GOT3 (cell line): ENCODE measurements at places on chromosomes 1 and 21.

- DNase-seq: no peak
Measured at GRCh38 chr1:24321697-24322469, 2.7 kb downstream of the GRHL3 start.

DNA sequence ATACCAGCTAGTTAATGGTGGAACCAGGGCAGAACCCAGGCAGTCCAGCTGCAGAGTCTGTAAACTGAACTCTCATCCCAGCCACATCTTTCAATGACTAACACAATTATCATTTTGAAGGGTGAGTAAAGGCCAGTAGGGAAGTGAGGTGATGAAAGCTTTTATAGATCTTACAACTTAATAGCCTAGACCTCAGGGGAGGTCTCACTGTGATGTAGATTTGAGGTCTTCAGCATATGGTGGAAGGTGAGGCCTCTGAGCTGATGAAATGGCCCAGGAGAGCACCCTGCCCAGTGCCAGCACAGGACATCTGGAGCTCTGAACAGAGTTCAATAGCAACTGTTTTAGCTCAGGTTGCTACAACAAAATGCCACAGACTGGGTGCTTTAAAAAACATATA, 44.8 kb upstream of the POU2F1 start:
- no peak for DNase-seq

GRCh38 chr1:41238311-41238988, 3.7 kb downstream of the SCMH1 start:
- DNase-seq: no peak

DNA sequence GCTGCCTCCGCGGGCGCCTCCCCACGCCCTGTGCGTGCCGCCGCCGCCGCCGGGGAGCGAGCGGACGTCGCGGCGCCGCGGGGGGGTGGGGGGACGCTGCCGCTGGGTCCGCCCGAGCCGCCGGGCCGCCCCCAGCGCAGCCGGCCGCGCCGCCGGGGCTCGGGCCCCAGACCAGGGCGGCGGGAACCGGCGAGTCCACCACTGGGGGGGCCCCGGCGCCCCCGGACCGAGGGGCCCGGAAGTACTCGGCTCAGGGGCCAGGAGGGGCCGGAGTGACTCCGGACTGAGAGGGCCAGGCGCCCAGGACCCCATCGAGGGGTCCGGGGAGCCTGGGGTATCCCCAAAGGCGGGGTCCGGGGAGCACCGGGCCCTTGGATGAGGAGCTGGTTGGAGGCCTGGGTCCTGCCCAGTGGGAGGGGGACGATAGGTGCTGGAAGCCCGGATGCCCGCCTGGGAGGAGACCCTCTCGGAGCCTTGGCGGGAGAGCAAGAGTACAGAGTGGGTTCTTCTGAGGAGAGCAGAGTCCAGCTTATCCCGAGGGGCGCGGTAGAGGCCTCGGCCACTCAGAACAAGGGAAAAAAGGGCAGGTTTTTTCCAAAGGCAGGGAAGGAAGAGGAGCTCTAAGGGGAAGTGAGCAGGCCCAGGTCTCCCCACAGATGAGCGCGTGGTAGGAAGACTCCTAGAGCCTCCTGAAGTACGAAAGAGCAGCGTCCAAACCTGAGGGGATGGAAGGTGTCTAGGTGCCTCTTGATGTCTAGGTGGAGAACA, 556 bp downstream of the GMEB1 start:
- DNase-seq: no peak

DNA sequence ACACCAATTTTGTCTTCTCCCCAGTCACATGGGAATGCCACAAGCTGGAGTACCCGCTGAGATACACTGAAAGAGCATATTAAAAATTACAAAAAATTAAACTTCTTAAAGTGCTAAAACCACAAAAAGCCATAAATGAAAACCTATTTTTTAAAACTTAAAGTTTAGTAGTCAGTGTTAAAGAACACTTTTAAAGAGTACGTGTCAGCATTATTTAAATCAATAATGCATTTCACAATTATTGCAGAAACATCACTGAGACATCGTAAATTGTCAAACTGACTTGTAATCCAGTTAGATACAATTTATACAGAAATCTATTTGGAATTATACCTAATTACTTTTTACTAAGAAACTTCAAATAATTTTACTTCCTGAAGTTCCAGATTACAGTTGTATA, 22.9 kb downstream of the ZBTB21 start:
- no peak for DNase-seq

GRCh38 chr1:119318466-119319309, 49.9 kb upstream of the HAO2 start:
- no peak for DNase-seq

DNA sequence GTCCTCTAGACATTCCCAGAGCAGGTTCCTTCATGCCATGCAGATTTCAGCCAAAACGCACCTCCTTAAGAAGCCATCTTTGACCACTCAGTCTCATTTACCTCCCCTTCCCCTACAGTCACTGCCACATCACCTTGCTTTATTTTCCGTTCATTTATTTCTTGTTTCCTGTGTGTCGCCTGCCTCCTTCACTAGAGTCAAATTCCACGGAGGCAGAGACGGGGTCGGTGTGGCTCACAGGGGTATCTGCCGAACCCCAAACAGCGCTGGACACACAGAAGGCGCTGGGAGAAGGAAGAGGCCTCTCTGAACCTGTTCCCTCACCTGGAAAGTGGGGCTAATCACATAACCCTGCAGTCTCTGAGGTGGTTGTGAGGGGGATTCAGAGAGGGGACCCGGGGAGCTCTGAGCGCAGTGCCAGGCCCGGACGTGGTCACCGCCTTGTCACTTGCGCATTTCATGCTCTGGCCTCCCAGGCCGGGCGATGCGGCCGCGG, 23.6 kb upstream of the DMBX1 start:
- no peak for DNase-seq

- DNase-seq: no peak
Measured at GRCh38 chr1:61953076-61953789, 211.0 kb downstream of the PATJ start.

- DNase-seq: no peak
Measured at GRCh38 chr1:39321979-39322378, 117.5 kb downstream of the MACF1 start.

DNA sequence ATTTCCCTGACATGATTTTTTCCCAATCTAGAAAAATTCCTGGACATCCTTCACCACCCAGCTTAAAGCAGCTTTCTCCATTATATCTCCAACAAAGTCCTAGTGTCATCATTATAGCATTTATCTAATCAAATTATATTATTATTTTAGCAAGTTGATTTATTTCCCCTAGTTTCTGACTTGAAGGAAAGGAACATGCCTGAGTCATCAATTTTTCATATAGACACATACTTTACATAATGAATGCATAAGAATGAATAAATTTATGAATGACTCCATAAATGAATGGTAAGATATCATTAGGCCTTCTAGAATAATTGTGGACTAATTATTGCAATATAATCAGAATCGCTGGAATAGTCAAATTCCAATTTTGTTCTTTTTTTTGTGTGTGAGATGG, 79.4 kb upstream of the COL11A1 start:
- DNase-seq: no peak

- DNase-seq: no peak
Measured at GRCh38 chr1:116693759-116694480, 26.4 kb upstream of the IGSF3 start.

GRCh38 chr21:42350318-42350910, 380 bp downstream of the TFF2 start:
- no peak for DNase-seq

- DNase-seq: no peak
Measured at GRCh38 chr1:167795810-167796740, 74.3 kb downstream of the MPZL1 start.

- no peak for DNase-seq
Measured at GRCh38 chr1:172882791-172883386, 167.9 kb downstream of the TNFSF18 start.

GRCh38 chr1:169245706-169246105, 121.9 kb downstream of the NME7 start:
- no peak for DNase-seq

GRCh38 chr1:36532810-36533401, 50.2 kb upstream of the CSF3R start:
- no peak for DNase-seq

DNA sequence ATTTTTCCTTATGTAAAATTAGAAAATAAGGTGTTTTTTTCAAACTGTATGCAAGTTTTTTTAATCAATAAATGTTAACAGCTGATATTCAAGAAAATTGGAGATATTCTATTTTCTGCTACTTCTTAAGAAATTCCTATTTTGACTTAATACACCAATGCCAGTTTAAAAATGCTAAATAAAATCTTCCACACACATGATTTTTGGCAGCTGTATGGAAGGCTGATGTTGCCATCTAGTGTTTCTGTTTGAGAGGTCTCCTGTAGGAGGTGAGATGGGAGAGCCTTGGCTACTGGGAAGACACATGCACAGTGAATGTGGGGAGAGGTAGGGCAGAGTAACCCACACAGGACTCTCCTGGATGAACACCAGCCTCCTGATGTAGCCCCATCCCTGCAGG, 29.2 kb upstream of the OR2B11 start:
- no peak for DNase-seq

- DNase-seq: no peak
Measured at GRCh38 chr1:246617768-246618167, 51.5 kb downstream of the CNST start.

DNA sequence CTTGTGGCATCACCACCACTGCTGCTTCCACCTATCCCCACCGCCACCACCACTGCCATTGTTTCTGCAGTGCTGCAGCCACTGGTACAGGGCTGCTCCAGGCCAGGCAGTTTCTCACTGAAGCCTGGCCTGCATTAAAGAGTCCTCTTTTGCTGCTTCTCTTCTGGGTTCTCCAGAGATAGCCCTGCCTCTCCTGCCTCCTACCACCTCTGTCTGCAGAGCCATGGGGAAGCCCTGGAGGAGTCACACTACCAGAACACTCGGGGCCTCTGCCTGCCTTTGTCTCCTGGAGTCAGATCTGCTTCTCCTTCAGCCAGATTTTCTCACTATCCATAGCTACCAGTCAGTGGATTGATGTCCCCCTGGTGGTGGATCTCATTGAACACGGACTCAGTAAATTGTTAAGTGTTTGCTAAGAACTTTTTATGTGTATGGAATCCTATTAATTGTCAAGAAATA, 37.7 kb upstream of the DDAH1 start:
- no peak for DNase-seq

- DNase-seq: no peak
Measured at GRCh38 chr1:155976062-155976912, 2.1 kb downstream of the ARHGEF2 start.

GRCh38 chr1:8406960-8407359, 89.0 kb downstream of the SLC45A1 start:
- DNase-seq: no peak

DNA sequence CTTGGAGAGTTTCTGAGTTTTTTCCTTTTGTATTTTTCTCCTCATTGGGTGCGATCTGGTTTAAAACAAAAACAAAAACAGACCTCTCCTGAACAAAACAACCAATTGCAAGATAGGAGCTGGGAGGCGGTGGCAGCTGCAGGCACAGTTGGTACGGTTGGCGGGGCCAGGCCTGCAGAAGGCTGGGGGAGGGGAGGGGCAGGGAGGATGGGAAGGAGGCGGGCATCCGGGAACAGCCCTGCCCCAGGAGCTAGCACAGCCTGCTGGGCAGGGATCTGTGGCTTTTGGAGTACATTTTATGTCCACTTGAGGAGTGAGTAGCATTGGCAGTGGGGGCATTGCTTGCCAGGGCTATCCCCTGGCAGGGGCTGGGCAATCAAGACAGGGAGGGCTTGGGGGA, 5.2 kb downstream of the CAPN9 start:
- DNase-seq: no peak

DNA sequence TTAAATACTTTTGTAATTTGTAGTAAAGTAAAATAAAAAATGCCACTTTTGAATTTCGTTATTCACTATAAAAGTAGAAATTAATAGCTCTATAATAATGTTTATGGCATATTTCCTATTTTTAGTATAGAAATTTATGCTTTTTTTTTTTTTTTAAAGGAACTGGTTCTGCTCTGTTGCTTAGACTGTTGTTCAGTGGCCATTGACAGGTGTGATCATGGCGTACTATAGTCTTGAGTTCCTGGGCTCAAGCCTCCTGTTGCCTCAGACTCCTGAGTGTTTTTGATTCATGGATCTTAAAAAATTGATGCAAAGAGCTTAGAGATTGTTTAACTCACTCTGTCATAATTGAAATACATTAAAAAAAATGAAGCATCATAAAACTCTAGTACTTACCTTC, 53.6 kb downstream of the RPS6KC1 start:
- no peak for DNase-seq

DNA sequence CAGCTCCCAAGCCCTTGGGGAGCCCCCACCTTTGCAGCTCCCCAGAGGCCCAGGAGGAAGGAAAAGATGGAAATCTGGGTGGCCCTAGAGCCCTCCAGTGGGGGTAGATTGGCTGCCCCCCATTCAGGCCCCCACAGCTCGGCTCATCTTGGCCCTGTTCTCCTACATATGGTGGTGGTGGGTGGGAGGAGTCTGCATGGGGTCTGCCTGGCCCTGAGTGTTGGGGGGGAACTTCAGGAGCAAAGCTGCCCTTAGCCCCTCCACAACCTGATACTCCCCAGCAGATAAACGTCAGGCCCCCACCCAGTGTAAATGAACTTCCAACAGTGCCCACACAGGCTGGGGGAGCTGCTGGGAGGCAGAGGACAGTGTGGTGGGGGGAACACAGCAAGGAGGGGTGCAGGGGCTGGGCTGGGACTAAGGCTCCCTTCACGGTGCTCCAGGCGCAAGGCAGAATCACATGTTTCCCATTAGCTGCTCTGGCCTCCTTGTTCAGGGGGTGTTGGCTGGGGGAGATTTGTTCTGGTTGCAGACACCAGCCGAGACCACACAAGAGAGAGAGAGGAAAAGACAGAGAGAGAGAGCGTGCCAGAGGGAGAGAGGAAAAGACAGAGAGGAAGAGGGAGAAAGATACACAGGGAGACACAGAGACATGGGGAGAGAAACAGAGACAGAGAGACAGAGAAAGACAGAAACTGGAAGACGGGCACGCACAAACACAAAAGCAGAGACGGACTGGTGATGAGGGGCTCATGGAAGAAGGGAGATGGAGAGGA, 42.6 kb downstream of the AHDC1 start:
- DNase-seq: no peak

- DNase-seq: no peak
Measured at GRCh38 chr1:244941121-244941520, 76.8 kb upstream of the HNRNPU start.

- no peak for DNase-seq
Measured at GRCh38 chr1:164443166-164443565, 115.8 kb upstream of the PBX1 start.

- no peak for DNase-seq
Measured at GRCh38 chr1:78279051-78279450, 211.7 kb upstream of the PTGFR start.

- DNase-seq: no peak
Measured at GRCh38 chr1:2533365-2533764, 3.3 kb upstream of the HES5 start.
